ENCODE measurements at places on chromosomes 13 and 19. TPM values are rescaled to one million over a fixed set of nuclear protein-coding genes. Genes with fewer than 3 reads are reported as not detected.

GRCh38 chr19:45863840-45864628 is at the start of gene FOXA3:
TSS of gene FOXA3 (plus strand) at chr19:45864326. CDS start at chr19:45864457, 131 bp downstream.
- DNase-seq: peak; percentile 85
- H3K27ac ChIP-seq: peak within 1 kb of the TSS; percentile 97
- H3K4me3 ChIP-seq: peak within 1 kb of the TSS; percentile 100
- peaks cover 37% of the 10 kb centered on the region for H3K4me1 ChIP-seq
- H3K36me3 ChIP-seq: peaks cover 7% of the 10 kb centered on the region

DNA sequence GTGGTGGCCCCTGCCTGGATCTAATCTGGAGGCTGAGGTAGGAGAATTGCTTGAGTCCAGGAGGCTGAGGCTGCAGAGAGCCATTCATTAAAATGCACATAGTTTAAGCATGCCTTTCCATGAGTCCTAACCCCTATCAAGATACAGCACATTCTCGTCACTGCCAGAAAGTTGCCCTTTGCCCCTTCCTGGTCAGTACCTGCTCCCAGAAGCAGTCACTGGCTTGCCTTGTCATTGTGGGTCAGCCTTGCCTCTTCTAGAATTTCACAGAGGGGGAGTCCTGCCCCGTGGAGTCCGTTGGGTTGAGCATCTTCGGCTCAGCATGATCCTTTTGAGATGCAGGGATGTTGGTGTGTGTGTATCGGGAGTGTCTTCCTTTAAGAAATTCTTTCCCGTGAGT is 10.8 kb downstream of the BICRA start:
- no peak for DNase-seq
- no peak overlapping the region for H3K4me3 ChIP-seq
- H3K27ac ChIP-seq: no peak overlapping the region
- no peaks in the 10 kb centered on the region for H3K27me3 ChIP-seq
- peaks cover 30% of the 10 kb centered on the region for H3K4me1 ChIP-seq
- H3K36me3 ChIP-seq: no peaks in the 10 kb centered on the region

- no peak overlapping the region for H3K4me3 ChIP-seq
- no peaks in the 10 kb centered on the region for H3K27me3 ChIP-seq
Observed at GRCh38 chr13:32907211-32907610, 109.0 kb upstream of the KL start.

GRCh38 chr13:96687191-96687590 is 307.1 kb downstream of the OXGR1 start:
- DNase-seq: no peak
- H3K36me3 ChIP-seq: no peaks in the 10 kb centered on the region
- H3K4me1 ChIP-seq: no peaks in the 10 kb centered on the region
- no peaks in the 10 kb centered on the region for H3K27me3 ChIP-seq
- no peak overlapping the region for H3K27ac ChIP-seq
- H3K4me3 ChIP-seq: no peak overlapping the region

The PSG5 gene
- not detected for total RNA-seq

DNA sequence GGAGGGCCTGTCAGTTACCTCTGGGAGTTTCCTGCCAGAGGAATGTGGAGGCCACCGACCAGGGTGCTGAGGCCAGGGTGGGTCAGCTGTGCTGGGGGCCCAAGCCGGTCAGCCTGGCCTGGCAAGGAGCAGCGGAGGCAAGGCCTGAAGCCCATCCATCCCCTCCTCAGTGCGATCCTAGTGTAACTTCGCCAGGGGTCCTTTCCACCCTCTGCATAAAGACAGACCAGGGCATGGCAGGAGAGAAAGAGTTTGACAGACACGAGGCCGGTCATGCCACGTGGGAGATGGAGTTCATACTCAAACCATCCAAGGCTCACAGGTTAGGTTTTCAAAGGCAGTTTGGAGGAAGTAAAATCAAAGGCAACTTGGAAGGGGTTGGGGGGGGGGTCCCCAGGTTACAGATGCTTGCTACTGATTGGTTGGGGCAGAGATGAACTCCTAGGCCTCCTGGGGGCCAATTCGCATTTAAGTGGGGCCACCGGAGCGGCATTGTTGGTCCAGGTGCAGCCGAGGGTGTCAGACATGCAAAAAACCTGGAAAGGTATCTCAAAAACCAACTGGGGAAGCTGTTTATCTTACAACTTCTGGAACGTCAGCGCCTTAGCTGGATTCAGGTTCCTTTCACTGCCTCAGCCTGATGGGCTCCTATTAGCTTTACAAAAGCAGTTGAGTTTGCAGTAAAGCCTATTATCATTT is 36.8 kb upstream of the DPRX start:
- no peaks in the 10 kb centered on the region for H3K27me3 ChIP-seq
- no peaks in the 10 kb centered on the region for H3K4me1 ChIP-seq
- H3K36me3 ChIP-seq: no peaks in the 10 kb centered on the region
- no peak overlapping the region for H3K4me3 ChIP-seq
- H3K27ac ChIP-seq: no peak overlapping the region

- no peak for DNase-seq
- no peaks in the 10 kb centered on the region for H3K4me1 ChIP-seq
- H3K27me3 ChIP-seq: no peaks in the 10 kb centered on the region
- H3K27ac ChIP-seq: no peak overlapping the region
- H3K4me3 ChIP-seq: no peak overlapping the region
Observed at GRCh38 chr13:62337109-62337880, 921.6 kb upstream of the PCDH20 start.

DNA sequence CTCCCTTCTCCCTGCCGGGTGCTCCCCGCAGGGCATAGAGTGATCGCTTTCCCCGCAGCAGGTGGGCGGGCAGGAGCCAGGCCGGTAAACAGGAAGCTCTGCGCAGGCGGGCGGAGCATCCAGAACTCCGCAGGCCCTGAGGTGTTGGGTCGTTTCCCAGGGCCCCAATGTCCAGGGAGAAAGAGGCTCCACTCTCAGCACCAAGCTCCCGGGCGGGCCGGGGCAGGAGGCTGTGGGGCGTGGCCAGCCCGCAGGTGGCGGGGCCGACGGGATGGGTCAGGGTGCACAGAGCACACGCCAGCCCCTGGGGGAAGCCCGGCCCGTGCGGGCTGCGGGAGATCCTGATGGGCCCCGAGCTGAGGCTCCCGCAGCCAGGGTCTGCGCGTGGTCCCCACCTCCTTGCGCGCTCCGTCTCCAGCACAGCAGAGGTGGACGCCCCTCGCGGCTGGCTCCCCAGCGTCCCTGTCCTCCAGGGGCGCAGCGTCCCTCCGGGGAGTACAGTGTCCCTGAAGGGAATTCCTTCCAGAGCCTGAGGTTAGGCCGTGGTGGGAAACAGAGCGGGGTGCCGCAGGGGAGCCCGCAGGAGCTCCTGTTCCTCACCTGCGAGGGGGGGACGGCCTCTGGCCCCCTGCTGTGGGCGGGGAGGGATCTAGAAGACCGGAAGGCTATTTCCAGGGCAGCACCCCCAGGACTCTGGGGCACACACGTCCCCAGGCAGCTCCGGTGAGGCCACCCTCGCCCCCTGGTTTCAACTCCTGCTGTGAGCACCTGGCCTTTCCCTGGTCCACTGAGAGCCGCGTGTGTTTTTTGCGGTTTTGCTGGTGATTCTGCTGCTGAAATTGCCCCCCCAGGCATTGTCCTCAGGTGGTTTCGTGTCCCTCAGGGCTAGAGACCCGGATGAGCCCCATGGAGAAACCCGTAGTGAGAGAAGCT is 12.2 kb downstream of the PIP5K1C start:
- peak overlapping the region; percentile 61 for H3K27ac ChIP-seq
- H3K4me1 ChIP-seq: peaks cover 32% of the 10 kb centered on the region
- no peaks in the 10 kb centered on the region for H3K36me3 ChIP-seq
- no peaks in the 10 kb centered on the region for H3K27me3 ChIP-seq
- DNase-seq: peak; percentile 54

DNA sequence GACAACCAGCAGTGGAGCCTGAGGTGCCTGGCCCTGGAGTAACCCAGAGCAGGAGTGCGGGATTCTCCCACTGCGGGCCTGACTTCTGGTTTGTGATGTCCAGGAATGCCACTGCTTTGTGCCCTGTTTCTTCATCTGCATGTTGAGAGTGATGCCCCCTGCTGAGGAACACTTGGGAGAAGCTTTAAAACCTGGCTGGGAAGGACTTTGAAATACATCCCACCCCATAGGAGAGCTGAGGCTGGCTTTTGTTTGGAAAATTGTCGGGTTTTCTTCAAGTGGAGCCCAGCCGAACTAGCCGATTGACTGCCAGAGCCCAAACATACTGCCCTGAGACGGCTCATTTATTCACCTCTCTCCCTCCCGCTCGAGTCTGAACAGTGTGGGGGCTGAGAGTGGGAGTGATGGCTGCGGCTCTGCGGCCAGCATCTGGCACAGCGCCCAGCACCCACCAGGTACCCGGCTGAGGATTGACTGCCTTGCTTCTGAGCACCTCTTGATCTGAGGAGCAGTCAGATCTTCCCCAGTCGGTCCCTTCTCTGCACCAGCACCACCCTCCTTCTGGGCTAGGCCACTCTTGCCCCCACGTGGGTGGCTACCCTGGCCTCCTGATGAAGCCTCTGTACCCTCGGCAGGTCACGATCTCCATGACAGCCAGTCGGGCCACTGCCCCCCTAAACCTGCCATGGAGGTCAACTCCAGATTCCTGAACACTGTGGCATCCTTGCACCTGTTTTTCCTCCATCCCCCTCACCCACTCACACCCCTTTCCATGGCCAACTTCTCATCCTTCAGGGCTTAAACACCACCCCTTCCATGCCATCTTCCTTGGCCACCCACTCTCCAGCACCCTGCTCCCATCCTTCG is 148.9 kb downstream of the SIPA1L3 start:
- peaks cover 12% of the 10 kb centered on the region for H3K4me1 ChIP-seq
- DNase-seq: no peak
- no peak overlapping the region for H3K4me3 ChIP-seq
- no peaks in the 10 kb centered on the region for H3K27me3 ChIP-seq
- no peak overlapping the region for H3K27ac ChIP-seq

DNA sequence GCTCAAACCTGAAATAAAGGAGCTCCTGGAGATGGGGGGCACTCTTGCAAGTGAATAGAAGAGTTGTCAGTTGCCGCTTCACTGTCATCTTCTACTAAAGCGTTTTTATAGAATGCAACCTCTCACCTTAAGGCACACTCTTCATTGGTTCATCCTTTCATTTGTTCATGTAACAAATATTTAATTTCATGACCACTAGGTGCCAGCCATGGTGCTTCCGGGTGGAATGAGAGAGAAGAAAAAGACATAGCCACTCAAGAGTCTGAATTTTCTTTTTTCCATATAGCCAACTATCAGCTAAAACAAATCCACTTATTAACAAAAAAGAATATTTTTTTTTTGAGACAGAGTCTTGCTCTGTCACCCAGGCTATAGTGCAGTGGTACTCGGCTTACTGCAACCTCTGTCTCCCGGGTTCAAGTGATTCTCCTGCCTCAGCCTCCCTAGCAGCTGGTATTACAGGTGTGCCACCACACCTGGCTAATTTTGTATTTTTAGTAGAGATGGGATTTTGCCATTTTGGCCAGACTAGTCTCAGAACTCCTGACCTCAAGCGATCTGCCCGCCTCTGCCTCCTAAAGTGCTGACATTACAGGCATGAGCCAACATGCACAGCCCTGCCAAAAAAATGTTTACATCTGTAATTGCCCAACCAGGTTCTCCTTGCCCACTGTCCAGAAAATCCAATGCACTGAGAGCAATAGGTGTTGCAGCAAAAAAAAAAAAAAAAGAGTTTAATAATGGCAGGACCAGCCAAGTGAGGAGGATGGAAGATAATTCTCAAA is 22.1 kb upstream of the SACS start:
- H3K27ac ChIP-seq: no peak overlapping the region
- no peak overlapping the region for H3K4me3 ChIP-seq
- H3K27me3 ChIP-seq: no peaks in the 10 kb centered on the region
- no peaks in the 10 kb centered on the region for H3K36me3 ChIP-seq

The SSBP4 gene
- 33.2 TPM for total RNA-seq

The CGB3 gene
- total RNA-seq: not detected

DNA sequence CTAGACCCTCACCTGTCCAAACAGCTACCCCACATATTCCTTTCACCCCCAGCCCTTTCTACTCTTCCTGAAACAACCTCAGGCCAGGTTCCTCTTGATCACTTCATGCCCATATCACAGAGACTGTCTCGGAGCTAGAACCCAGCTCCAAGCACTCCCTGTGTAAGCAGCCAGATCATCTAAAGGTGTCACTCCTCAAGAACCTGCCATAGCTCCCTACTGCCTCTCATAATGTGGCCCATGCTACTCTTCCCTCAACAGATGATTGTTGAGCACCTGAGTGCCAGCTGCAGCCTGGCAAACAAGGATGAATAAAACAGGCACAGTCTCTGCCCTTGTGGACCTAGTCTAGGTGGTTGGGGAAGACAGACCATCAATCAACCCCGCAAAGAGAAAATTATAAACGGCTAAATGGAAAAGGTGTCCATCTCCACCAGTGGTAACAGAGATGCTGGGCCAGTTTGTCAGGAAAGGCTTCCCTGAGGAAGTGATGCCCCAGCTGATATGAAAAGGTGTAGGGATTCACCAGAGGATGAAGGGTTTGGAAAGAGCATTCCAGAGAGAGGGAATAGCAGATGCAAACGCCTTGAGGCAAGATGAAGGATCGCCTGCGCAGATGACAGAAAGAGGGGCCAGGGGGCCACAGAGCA is 8.3 kb downstream of the EPS15L1 start:
- no peaks in the 10 kb centered on the region for H3K27me3 ChIP-seq
- H3K36me3 ChIP-seq: no peaks in the 10 kb centered on the region
- H3K4me3 ChIP-seq: no peak overlapping the region
- no peak overlapping the region for H3K27ac ChIP-seq
